ENCODE measurements at places on chromosomes 6 and 20. TPM values are rescaled to one million over a fixed set of nuclear protein-coding genes. Genes with fewer than 3 reads are reported as not detected.

The PROCR gene
- polyA plus RNA-seq: 7.6 TPM

The UNC5CL gene
- 5.3 TPM for polyA plus RNA-seq

The ME1 gene
- polyA plus RNA-seq: 3.0 TPM

The PROKR2 gene
- polyA plus RNA-seq: not detected

The GABRR1 gene
- polyA plus RNA-seq: 1.3 TPM

The SLC22A1 gene
- 0.96 TPM for polyA plus RNA-seq

The FAM217A gene
- polyA plus RNA-seq: 1.00 TPM

The GNAS-AS1 gene
- polyA plus RNA-seq: 0.63 TPM

The TINAG gene
- polyA plus RNA-seq: 30.0 TPM
